NCI-H446 (cell line): ENCODE measurements at places on chromosomes 1 and 21.

GRCh38 chr1:17371896-17372295 lies at the start of gene PADI6:
TSS of gene PADI6 (plus strand) at chr1:17372196. CDS start at chr1:17372246, 50 bp downstream.
- no peak for DNase-seq

DNA sequence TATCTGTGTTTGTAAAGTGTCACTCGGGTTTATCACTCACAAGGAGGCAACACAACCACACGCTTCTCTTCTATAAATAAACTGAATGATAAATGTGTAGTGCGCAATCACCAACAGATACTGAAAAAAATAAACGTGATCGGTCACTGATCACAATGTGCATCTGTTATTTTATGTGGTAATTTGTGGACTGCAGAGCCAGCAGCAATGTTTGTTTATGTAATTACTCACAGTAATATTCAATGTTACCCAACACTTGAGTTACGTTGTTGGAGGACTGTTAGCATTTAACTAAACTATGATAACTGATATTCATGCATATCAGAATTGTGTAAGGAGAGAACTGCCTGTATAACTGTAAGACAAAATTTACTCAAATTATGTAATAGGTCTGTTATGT lies 129.6 kb downstream of the USH2A start:
- no peak for DNase-seq

GRCh38 chr1:221575605-221576004 lies 166.3 kb downstream of the DUSP10 start:
- DNase-seq: no peak

DNA sequence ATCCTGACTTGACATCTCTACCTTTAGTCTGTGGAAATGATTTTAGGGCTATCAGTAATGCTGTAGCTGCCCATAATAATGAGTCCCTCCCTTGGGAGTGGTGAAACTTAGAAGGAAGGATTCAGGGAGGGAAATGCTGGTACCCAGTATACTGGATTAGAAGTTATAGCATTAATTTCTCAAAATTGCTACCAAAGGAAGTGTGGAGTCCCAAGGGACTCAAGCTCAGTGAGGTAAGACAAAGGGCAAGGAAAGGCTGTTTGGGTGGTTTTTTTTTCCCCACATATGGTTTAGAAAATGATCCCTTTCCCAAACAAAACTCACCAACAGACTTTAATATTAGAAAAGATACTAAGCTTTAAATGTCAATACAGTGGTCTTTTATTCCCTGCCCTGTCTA lies 99.9 kb downstream of the CD247 start:
- no peak for DNase-seq

DNA sequence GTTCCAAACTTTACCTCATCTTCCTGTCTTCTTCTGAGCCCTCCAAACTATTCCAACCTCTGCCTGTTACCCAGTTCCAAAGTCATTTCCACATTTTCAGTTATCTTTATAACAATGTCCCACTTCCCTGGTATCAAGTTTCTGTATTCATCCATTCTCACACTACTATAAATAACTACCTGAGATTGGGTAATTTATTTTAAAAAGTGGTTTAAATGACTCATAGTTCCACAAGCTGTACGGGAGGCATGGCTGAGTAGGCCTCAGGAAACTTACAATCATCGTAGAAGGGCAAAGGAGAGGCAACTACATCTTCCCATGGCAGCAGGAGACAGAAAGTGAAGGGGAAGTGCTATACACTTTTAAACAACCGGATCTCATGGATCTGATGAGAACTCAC lies 428.5 kb upstream of the RGS18 start:
- no peak for DNase-seq

- DNase-seq: no peak
These were observed 92.1 kb upstream of the ARTN start for GRCh38 chr1:43841321-43842174.

GRCh38 chr1:159959451-159959850 lies 5.4 kb upstream of the SLAMF9 start:
- DNase-seq: no peak

- DNase-seq: no peak
These were observed 21.9 kb upstream of the TRIM67 start for GRCh38 chr1:231139659-231140654.

- DNase-seq: no peak
These were observed 104.2 kb upstream of the GADD45A start for GRCh38 chr1:67580691-67581403.

GRCh38 chr1:240732390-240732789 lies 120.4 kb upstream of the GREM2 start:
- peak; percentile 4 for DNase-seq
